ENCODE measurements at places on chromosomes 12 and 14. TPM values are rescaled to one million over a fixed set of nuclear protein-coding genes. Genes with fewer than 3 reads are reported as not detected.

The SERPINA10 gene
- not detected for total RNA-seq

The USP44 gene
- 0.14 TPM for total RNA-seq

The PRKAG1 gene
- total RNA-seq: 71.0 TPM

The KITLG gene
- 11.8 TPM for total RNA-seq

The NFATC4 gene
- 29.6 TPM for total RNA-seq

The CLEC4A gene
- not detected for total RNA-seq

The FRMD6 gene
- 134 TPM for total RNA-seq

The ARF3 gene
- 95.4 TPM for total RNA-seq

The PCED1B gene
- 5.9 TPM for total RNA-seq

The MYG1 gene
- total RNA-seq: 46.0 TPM

The FGF23 gene
- total RNA-seq: not detected

The HOXC5 gene
- not detected for total RNA-seq

The AQP6 gene
- total RNA-seq: 0.14 TPM

The CFAP251 gene
- 37.9 TPM for total RNA-seq

The SLC11A2 gene
- total RNA-seq: 29.0 TPM

The CPSF2 gene
- total RNA-seq: 30.8 TPM

The SMIM41 gene
- total RNA-seq: not detected

The TESPA1 gene
- total RNA-seq: not detected

The KRT78 gene
- 2.2 TPM for total RNA-seq

The LRTM2 gene
- total RNA-seq: not detected

The RD3L gene
- total RNA-seq: not detected

The XPOT gene
- total RNA-seq: 49.0 TPM

Measured in airway epithelial cell (primary cell).